Progenitor cell of endocrine pancreas (in vitro differentiated cells): ENCODE measurements at places on chromosomes 16 and 17.

DNA sequence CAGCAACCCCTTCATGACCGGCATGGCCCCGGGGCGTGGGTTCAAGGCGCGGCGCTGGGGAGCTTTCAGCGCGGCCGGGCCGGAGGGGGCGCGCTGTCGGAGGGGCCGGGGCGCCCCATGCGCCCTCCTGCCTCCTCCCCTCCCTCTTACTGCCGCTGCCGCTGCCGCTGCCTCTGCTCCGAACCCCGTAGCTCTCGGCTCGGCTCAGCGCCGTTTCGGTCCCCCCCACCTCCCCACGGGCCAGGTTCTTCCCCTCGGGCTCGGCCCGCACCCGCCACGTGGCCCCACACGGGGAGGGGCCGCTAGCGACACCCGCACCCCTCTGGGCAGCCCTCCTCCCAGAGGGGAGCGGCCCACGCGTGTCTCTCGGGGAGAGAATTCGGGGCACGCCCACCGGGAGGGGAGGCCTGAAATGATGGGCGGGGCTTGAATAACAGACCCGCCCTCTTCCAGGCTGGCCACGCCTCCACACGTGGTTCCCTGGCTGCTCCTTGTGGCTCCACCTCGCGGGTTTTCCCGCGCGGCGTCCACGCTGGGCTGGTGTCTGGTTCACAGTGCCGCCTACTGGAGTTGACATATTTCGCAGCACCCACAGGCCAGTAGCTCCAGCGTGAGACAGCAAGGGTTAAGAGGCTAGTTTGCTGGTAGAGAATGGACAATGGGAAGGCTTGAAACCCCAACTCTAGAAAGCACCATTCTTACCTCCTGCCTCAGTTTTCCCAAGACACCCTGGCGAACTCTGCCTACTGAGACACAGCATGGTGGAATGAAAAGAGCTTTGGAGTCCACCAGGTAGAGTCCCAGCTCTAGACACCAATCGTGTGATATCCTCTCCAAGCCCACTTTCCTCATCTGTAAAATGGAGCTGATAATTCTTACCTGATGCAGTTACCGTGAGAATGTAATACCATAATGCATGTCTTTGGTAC is at the start of gene KCNH4:
TSS of gene KCNH4 (minus strand) at position 221 of the 929 bp plus-strand sequence. CDS start at position 24, 197 bp downstream.
- peaks cover 2% of the 10 kb centered on the region for H3K4me1 ChIP-seq
- no peak for DNase-seq
- H3K4me3 ChIP-seq: no peak within 1 kb of the TSS

GRCh38 chr17:35368081-35368830 is 5.2 kb downstream of the SLFN11 start:
- DNase-seq: no peak
- peaks cover 2% of the 10 kb centered on the region for H3K36me3 ChIP-seq
- H3K27me3 ChIP-seq: peaks cover 76% of the 10 kb centered on the region
- no peak overlapping the region for H3K4me3 ChIP-seq
- no peak overlapping the region for H3K27ac ChIP-seq
- peaks cover 1% of the 10 kb centered on the region for H3K4me1 ChIP-seq

DNA sequence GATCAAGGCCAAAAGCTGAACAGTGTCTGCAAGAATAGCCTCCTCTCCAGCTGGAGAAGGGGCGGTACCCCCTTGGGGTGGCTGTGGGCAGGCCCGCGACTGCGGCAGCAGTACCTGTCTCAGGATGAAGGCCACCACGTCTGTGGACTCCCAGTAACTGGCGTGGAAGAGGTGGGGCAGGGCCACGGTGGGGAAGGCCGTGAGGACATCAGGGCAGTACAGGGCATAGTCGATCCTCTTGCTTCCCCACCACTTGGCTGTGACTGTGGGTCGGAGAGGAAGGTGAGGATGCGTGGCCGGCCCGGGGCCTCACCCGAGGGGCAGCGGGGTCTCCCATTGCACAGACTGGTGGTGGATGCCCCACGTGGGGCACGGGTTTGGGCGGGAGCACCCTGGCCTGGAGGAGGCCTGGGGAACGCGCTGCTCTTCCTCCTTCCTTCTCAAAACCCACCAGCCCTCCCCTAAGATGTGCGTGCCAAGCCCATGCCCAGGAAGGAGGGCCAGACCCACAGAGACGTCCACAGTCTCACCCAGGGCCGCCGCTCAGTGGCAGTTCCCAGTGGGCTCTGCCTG is 26.0 kb downstream of the PIMREG start:
- H3K36me3 ChIP-seq: peaks cover 6% of the 10 kb centered on the region
- H3K4me3 ChIP-seq: no peak overlapping the region
- H3K27ac ChIP-seq: no peak overlapping the region
- peaks cover 7% of the 10 kb centered on the region for H3K4me1 ChIP-seq

DNA sequence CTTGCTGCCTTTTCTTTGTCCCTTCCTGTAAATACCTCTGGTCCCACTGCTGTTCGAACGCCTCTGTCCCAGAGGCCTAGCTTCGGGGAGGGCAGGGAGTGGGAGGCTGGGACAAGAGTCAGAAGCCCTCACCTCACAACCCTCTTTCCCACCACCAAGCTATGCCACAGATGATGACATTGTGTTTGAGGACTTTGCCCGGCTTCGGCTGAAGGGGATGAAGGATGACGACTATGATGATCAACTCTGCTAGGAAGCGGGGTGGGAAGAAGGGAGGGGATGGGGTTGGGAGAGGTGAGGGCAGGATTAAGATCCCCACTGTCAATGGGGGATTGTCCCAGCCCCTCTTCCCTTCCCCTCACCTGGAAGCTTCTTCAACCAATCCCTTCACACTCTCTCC is 10.4 kb downstream of the ARRB2 start:
- peak overlapping the region; percentile 91 for H3K27ac ChIP-seq
- DNase-seq: no peak
- H3K4me1 ChIP-seq: peaks cover 13% of the 10 kb centered on the region
- H3K4me3 ChIP-seq: no peak overlapping the region
- peaks cover 2% of the 10 kb centered on the region for H3K27me3 ChIP-seq

DNA sequence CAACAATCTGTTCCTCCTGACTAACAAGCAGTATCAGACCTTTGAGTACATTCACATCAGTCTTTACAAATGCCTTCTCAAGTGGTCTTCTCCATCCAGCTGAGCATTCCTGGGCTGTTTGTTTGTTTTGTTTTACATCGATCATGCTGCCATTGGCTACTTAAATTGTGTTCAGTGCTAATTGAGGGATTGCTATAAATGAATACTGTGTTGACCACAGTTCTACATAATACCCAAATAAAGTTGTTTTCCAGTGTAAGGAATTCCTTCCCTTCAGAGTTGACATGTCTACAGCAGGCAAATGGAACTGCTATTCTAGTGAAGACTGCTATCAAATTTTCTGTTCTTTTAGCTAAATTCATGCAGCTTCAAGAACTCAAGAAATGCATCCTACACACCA is 3.2 kb downstream of the CDH8 start:
- H3K36me3 ChIP-seq: no peaks in the 10 kb centered on the region
- DNase-seq: no peak
- peaks cover 78% of the 10 kb centered on the region for H3K27me3 ChIP-seq
- no peak overlapping the region for H3K4me3 ChIP-seq

- no peak overlapping the region for H3K27ac ChIP-seq
- no peak overlapping the region for H3K4me3 ChIP-seq
- no peaks in the 10 kb centered on the region for H3K36me3 ChIP-seq
- no peak for DNase-seq
- H3K27me3 ChIP-seq: peaks cover 34% of the 10 kb centered on the region
- peaks cover 1% of the 10 kb centered on the region for H3K4me1 ChIP-seq
Measured at GRCh38 chr16:50910736-50911100, 168.8 kb downstream of the CYLD start.

DNA sequence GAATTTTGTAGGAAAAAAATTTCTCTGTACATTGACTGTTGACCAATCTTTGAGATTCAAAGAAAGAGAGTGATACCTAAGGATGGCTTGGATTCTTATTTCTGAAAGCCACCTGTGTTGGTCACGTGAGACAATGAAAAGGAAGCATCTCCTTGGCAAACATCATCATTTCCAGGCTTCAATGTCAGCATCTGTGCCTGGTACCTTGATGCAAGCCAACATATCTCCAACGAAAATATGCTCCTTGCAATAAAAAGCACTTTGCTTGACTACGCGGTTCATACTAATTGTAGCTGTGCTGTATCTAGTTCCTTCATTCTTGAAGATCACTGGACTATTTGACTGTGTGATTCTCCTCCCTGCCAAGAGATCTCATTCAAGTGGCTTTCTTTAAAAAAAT is 503.4 kb upstream of the PSMD7 start:
- H3K4me3 ChIP-seq: no peak overlapping the region
- no peaks in the 10 kb centered on the region for H3K4me1 ChIP-seq
- H3K36me3 ChIP-seq: no peaks in the 10 kb centered on the region

- H3K4me1 ChIP-seq: peaks cover 32% of the 10 kb centered on the region
- peak within 1 kb of the TSS; percentile 90 for H3K4me3 ChIP-seq
- peak; percentile 74 for DNase-seq
- peak within 1 kb of the TSS; percentile 98 for H3K27ac ChIP-seq
Measured at GRCh38 chr16:81444448-81445121, at the start of gene CMIP. Gene CMIP, plus strand, starts transcription at chr16:81444808.

DNA sequence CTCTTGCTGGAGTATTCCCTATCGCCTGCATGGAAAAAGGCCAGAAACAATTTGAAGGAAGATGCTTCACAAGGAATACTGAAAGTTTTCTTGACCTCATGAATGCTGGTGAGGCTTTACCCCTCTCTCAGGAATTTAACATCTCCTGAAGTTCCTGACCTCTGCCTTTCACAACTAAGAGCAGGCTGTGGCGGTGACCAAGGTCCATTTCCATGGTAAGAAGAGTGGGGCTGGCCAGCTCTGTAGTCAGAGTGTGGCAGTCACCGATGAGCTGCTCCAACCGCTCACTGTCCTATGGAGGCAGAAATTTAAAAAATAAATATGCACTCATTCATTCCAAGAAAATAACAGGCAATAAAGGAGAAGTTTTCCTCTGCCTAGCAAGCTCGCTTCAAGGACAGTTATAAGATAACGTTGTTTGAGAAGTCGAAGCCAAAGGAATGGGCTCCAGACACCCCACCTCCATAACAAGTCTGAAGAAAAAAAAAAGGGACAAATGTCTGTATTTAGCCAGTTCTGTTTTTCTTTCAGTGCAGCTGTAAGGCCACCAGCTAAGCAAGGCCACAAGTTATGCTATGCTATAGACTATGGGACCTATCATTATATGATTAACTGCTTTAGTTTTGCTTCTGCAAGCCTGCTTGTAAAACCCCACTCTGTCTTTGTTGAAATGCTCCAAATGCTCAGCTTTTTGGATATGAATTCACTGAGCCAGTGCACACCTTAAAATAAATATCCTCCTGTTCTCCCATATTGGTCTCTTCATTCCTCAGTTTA is 6.0 kb upstream of the CCL4L2 start:
- no peaks in the 10 kb centered on the region for H3K36me3 ChIP-seq
- H3K27me3 ChIP-seq: peaks cover 14% of the 10 kb centered on the region
- no peak overlapping the region for H3K4me3 ChIP-seq
- H3K4me1 ChIP-seq: peaks cover 6% of the 10 kb centered on the region
- no peak for DNase-seq

GRCh38 chr16:52718046-52718445 is 171.1 kb upstream of the TOX3 start:
- H3K27ac ChIP-seq: no peak overlapping the region
- no peak for DNase-seq

DNA sequence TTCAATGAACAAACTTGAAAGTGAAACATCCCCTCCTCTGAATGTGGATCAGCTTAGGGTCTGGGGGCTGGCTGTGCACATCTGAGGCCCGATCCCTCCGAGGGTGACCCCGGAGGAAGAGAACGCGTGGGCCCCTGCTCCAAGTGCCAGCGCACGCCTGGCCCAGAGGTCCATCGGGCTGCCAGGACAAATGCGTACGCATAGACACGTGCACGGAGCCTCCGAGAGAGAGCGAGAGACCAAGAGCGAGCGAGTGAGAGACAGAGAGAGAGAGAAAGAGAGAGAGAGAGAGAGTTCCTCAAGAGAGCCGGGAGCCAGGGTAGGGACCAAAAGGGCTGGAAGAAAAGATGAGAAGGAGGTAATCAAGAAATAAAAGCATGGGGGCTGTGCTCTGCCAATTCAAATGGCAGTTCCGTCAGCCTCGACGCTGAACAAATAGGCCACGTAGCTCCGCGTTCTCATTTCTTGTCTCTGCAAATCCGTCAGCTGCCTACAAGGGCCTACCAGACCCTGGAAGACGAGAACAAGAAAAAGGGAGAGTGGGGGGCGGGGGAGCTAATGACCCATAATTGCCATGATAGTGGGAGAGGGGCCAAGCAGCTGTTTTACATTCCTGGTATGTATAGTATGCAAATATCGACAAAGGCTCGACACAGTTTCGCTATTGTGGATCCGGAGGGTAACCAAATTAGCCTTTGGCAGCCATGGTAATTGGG is 435.3 kb upstream of the ZFHX3 start:
- no peaks in the 10 kb centered on the region for H3K36me3 ChIP-seq
- H3K27ac ChIP-seq: peak overlapping the region; percentile 53
- H3K4me3 ChIP-seq: peak overlapping the region; percentile 37
- peaks cover 68% of the 10 kb centered on the region for H3K27me3 ChIP-seq

DNA sequence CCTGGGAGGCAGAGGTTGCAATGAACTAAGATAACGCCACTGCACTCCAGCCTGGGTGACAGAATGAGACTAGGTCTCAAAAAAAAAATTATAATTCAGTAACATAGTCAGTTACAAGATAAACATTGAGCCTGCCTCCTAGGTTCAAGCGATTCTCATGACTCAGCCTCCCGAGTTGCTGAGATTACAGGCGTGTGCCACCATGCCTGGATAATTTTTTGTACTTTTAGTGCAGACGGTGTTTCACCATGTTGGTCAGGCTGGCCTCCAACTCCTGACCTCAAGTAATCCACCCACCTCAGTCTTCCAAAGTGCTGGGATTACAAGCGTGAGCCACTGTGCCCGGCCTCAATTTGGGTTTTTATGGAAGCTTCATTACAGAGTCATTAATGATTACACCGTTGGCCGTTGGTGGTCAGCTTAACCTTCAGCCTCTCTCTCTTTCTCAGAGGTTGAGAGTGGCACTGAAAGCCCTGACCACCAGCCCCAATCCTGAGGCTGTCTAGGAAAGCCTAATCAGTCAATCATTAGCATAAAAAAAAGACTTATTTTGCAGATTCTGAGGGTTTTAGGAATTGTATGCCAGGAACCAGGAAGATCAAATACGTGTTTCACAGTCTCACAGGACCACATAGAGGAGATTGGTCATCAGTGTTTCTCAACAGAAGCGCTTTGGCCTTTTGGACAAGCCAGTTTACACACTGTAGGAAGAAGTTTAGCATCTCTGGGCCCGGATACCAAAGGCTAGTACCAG is 1.3 kb upstream of the LRRC37A3 start:
- peak overlapping the region; percentile 81 for H3K4me3 ChIP-seq
- H3K27me3 ChIP-seq: peaks cover 2% of the 10 kb centered on the region
- H3K4me1 ChIP-seq: no peaks in the 10 kb centered on the region
- no peak for DNase-seq

DNA sequence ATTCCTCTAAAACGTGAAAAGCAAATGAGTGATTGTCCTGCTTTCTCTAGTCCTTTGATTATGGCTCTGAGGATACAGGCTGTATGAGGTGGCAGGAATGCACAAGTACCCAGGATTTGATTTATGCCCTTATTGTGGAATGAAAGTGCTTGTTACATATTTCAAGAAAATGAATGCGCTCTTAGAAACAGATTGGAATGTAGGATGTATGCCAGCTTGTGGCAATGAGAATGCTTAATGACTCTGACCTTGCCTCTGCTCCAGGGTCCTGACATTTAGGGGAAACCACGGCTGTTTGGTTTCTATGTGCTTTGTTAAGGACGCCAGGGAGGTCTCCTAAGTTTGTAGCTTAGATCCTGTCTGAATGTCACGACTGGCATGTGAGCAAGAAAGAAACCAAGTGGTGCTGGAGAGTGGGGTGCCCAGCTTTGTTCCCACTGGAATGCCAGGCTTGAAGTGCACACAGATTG is 22.0 kb downstream of the PRCD start:
- peak overlapping the region; percentile 34 for H3K27ac ChIP-seq
- H3K27me3 ChIP-seq: no peaks in the 10 kb centered on the region
- no peak for DNase-seq
